ENCODE measurements at places on chromosomes 3 and 15.

DNA sequence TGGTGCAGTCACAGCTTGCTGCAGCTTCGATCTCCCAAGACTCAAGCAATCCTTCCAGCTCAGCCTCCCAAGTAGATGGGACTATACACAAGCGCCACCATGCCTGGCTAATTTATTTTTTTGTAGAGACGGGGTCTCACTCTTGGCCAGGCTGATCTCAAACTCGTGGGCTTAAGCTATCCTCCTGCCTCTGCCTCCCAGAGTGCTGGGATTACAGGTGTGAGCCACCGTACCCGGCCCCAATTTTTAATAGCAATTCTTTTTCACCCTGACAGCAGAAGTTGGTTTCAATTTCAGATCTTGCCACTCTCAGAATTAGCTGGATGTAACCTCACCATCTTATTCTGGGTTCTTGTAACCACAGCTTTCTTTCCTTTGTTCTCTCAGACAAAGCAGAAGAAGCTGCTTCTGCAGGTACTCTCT is 64.8 kb downstream of the TRIM71 start:
- DNase-seq, result no peak

- DNase-seq, result no peak
Measured at GRCh38 chr3:72768481-72768880, 79.8 kb downstream of the SHQ1 start.

GRCh38 chr3:146052791-146053310 is 108.1 kb downstream of the PLOD2 start:
- no peak for DNase-seq

DNA sequence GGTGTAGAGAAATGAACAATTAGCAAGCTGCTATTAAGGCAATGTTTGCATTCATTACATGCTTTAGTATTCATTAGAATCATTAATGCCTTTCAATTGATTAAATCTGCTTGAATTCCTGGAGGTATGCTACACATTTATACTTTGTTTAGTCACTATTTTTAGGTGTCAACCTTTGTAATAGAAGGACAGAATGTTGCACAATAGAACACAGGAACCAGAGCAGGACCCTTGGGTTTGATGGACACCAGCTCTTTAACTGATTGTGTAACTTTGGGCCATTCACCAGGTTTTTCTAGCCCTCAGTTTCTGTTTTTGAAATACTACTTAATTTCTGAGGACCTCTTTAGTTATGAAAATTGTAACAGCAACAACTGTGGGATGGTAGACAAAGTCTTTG is 317.6 kb upstream of the UMPS start:
- no peak for DNase-seq

DNA sequence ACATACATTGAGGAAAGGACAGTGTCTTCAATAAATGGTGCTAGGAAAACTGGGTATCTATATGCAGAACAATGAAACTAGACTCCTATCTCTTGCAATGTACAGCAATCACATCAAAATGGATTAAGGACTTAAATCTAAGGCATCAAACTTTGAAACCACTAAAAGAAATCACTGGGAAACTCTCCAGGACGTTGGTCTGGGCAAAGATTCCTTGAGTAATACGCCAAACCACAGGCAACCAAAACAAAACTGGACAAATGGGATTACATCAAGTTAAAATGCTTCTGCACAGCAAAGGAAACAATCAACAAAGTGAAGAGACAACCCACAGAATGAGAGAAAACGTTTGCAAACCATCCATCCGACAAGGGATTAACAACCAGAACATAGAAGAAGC is 14.5 kb downstream of the LAMP3 start:
- DNase-seq, result no peak

GRCh38 chr15:101063891-101064794 is 145.0 kb downstream of the LRRK1 start:
- DNase-seq, result no peak

- no peak for DNase-seq
Measured at GRCh38 chr3:47323431-47324277, 40.9 kb downstream of the KLHL18 start.
